ENCODE measurements at places on chromosomes 7 and 10.

DNA sequence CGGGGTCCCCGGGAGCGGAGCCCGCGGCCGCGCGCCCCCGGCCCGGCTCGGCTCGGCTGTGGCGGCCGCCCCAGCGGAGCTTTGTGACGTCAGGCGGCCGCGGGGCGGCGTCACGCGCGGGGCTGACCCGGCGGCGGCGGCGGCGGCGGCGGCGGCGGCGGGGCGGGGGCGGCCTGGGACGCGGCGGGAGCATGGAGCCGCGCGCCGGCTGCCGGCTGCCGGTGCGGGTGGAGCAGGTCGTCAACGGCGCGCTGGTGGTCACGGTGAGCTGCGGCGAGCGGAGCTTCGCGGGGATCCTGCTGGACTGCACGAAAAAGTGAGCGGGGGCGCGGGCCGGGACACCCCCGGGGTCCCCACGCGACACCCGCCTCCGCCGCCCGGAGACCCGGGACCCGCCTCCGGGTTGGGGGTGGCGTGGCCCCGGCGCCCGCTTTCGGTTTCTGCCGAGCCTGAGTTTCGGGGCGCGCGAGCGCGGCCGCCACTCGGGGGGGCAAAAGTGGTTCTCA lies at the start of gene PWWP2B:
PWWP2B (plus strand) TSS at position 165 of the 506 bp plus-strand sequence; CDS start at position 192, 27 bp downstream.
- DNase-seq, result no peak

DNA sequence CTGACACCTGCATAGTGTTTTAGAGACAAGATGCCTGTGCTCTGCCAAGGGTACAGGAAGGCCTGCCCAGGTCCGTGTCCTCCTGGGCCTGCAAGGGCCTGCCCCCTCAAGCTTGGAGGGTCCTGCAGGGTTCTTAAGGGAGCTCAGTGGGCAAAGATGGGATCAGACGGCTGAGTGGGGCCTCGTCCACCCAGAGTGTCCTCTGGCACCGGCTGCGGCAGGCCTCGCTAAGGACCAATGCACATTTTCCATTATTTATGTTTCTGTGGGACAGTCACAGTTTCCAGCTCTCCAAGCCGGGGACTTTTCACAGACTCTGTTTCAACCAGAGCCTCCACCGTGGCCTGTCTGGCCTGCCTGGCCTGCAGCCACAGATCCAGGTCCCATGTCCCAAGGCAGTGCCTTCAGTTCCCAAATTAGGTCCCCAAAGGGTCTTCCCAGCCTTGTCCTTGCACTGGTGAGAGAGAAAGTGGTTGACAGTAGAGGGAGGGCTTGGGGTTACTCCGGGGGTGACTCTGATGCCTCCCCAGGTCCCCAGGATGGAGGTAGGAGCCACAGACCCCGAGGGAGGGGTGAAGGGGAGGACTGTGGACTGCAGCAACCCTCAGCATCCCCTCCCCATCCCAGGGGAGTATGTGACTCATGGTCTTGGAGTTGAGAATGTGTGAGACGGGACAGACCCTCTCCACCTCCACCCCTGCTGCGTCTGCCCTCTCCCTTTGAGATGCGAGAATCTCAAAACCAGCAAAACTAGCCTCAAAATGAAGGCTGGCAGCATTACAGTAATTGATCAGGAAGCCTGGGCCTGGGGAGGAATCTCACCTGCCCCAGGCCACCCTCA lies 14.8 kb downstream of the MYL10 start:
- no peak for DNase-seq

DNA sequence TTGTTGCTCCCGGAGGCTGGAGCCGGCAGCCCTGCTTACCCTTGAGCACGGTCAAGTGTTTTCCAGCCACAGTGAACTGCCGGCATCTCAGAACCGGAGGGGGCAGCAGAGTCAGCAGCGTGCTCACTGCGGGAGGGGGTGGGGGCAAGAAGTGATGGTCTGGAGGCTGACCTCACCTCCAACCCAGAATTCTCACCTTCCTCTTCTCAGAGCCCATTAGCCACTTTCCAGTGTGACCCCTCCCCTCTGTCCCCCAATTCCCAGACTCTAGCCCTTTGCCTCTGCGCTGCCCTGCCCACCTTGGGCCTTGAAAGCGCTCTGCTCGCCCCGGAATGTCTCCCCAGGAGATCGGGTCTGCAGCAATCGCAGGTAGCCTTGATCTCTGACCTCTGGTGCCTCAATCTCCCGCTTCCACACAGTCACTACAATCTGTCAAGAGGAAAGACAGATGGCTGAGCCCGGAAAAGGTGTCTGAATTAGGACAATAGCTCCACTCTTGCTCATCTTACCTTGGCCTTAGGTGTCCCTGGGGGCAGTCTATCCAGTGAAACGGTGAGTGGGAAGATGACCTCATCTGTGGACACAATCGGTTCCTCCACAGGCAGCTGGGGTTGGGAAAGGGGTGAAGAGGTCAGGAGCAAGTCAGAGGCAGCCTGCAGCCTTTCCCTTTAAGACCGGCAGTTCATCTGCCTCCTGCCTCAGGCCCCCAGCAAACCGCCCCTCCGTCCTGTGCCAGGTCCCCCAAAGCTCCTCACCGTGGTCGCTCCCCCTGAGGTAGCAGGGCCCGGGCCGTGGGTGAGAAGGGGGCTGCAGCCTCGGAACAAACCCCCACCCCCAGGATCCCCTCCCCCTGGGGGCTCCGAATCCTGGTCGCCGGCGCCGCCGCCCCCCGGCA lies 942 bp downstream of the TRAPPC14 start:
- DNase-seq, result no peak

GRCh38 chr10:98295907-98296306 lies 27.9 kb upstream of the LOXL4 start:
- DNase-seq, result no peak

DNA sequence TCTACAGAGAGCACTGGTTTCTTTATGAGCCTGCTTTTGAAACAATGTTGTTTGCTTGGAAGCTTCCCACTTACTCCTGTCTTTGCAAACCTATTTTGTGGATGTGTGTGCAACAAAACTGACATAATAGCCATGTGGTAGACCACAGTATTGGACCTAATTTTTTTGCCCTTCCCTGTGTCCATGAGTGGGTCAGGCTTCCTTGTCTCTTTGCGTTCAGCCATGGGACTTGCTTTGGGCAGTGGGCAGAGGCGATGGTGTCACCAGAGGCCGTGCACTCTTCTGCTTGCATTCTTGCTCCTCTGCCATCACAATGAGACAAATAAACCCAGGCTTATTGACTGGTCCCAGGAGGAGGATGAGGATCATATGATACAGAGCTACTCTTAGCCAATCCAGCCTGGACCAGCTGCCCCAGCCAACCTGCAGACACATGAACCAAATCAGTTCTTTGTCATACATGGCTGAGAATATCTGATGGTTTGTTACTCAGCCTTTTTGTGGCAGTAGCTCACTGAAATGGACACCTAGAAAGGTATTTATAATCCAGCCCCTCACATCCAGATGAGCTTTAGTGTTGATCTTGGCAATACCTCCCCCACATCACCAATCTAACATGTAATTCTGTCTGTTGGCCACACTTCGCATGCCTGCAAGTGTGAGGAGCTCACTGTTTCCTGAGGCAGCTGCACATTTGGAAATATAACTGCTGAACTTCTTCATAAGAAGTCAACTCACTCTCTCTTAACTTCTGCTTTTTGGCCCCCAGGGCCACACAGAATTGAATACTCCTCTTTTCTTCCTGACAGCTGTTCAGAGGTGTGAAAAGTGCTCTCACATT lies 427.8 kb upstream of the ZMIZ1 start:
- no peak for DNase-seq

- DNase-seq, result no peak
Observed at GRCh38 chr7:134546955-134547354, 2.0 kb upstream of the AKR1B15 start.

- no peak for DNase-seq
Observed at GRCh38 chr7:153628406-153628805, 423.8 kb upstream of the DPP6 start.

GRCh38 chr10:56782503-56782902 lies 421.4 kb upstream of the ZWINT start:
- DNase-seq, result no peak

DNA sequence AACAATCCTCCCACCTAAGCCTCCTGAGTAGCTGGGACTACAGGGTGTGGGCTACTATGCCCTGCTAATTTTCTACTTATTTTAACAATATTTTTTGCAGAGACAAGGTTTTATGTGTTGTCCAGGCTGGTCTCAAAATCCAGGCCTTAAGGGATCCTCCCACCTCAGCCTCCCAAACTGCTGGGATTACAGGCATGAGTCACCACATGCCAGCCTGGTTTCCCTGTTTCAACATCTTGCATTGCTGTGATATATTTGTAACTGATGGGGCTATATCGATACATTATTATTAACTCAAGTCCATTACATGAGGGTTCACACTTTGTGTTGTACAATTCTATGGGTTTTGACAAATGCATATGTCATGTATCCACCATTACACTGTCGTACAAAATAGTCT lies 41.9 kb upstream of the OGDHL start:
- DNase-seq, result no peak

GRCh38 chr7:139495580-139496125 lies 12.2 kb upstream of the KLRG2 start:
- DNase-seq, result no peak

DNA sequence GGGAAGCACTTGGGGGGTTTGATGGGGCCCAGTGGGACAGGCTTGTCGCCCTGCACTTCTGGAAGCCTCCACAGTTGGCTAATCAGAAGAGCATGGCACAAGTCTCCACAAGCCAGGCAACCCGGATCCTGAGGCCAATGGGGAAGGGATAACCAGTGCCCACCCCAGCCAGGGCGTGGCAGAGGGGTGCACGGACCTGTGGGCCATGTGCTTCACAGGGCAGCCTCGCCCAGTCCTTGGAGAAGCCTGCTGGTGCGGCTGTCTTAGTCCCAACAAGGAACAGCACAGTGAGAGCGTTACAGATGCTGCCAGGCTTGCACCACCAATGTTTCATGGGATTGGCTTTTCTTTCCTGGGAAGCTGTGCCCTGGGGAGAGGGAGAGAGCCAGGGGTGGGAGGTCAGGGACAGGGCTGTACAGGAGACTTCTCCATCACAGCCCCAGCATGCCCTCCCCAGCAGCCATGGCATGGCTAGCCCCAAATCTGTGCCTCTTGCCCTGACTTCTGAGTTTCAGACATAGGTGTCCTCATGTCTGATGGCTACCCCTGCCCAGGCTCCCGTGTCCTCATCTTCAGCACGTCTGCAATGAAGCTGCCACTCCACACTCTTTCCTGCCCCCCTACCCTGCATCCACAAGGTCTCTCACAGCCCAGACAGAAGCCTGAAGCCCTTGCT lies 116.0 kb downstream of the PTPN20 start:
- DNase-seq, result no peak

DNA sequence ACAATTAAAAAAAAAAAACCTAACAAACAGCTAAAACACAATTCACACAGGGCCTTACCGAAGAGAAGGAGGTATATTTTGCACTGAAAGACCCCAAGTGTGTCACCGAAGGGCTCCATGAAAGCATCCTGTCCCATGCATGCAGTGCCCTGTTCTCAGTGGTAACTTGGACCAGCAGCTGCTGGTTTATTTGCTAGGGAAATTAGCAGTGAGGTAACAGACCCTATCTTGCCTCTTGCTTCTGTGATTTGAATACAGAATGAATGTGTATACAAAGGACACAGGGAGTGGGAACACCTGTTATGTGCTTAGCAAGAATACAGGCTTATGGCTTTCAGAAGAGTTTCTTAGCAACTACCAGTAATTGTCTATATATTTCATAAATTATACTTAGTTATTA lies at the start of gene HEPACAM2:
HEPACAM2 (minus strand) TSS at position 160 of the 400 bp plus-strand sequence.
- no peak for DNase-seq

- no peak for DNase-seq
Observed at GRCh38 chr10:36778651-36779050, 346.7 kb upstream of the ANKRD30A start.

- peak; percentile 77 for DNase-seq
Observed at GRCh38 chr7:69283421-69283820, 314.9 kb upstream of the AUTS2 start.

DNA sequence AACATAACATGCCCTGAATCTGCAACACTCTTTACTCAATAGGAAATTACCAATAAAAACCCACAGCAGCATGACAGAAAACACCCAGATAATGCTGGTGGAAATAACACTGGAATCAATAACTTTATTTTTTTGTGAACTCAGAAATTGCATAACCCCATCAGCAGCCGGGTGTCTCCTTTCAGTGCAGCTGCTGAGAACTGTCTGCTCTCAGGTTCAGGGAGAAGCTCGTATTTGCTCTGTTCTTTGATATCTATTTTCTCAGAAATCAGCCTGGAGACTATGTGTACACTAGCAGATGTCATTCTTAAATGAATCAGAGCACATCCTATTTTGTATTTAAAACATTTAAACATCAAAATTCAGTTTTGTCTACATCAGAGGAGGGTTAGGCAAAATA lies 506.0 kb downstream of the POM121L12 start:
- DNase-seq, result no peak

GRCh38 chr10:121326905-121327304 lies 271.3 kb downstream of the FGFR2 start:
- no peak for DNase-seq

DNA sequence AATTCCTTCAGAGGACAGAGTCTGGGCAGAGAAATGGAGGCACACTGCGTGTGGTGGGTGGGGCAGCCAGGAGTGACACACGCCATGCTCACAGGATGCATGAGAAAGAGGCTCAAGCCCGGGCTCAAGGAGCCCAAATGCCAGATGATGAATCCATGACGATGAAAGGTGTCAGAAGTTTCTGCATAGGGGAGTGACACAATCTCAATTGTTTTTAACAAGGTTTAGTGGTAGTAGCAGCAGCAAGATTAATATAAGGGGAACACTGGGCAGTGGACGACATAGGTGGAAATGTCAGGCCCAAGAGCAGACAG lies 126.1 kb downstream of the TNS3 start:
- no peak for DNase-seq

DNA sequence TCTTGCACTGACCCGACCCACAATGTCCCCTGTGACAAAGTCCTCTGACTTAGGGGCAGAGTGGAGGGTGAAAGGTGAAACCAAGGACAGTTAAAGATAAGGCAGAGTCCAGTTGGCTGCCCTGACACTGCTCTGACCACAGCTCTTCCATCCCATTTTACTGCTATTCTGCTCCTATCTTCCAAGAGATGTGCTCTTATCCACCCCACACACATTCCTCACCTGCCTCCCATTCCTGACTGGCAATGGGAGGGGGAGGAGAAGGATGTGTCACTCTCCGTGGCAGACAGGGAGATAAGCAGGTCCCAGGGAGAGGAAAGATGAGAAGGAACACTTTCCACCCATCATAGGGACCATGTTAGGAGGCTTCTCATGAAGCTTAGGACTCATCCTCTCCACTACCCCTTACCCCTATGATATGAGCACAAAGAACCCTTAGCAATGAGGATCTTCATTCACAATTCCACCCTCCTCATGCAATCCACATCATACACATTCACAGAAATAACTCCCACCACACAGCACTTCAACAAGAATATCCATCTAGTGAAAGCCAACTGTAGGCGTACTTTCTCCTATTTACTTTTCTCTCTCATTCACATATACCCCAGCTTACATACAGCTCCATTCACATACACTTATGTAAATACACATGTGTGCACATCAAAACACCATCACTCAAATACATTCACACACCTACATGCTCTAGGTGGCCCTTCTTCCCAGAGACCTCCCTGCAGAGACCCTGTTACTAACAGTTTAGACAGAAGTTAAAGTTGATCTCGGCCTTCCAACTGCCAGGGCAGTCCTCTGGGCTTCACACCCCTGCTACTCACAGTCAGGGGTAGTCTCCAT lies 6.6 kb downstream of the SYNPO2L start:
- DNase-seq, result no peak

Measured in astrocyte of the cerebellum (primary cell).